H1 (cell line): ENCODE measurements at places on chromosomes 1 and 21. TPM values are rescaled to one million over a fixed set of nuclear protein-coding genes. Genes with fewer than 3 reads are reported as not detected.

The SPATA6 gene
- total RNA-seq: 11.0 and 17.2 TPM in 2 replicates

The CCDC27 gene
- total RNA-seq: not detected in 2 replicates

The LPGAT1 gene
- total RNA-seq: 13.5 and 14.6 TPM in 2 replicates

The APP gene
- 544 and 551 TPM in 2 replicates for total RNA-seq

The TOMM40L gene
- total RNA-seq: 13.8 and 15.0 TPM in 2 replicates

The RIPPLY3 gene
- total RNA-seq: 2.0 and 2.6 TPM in 2 replicates
